Dermis blood vessel endothelial cell (primary cell): ENCODE measurements at places on chromosomes 7 and 10. TPM values are rescaled to one million over a fixed set of nuclear protein-coding genes. Genes with fewer than 3 reads are reported as not detected.

DNA sequence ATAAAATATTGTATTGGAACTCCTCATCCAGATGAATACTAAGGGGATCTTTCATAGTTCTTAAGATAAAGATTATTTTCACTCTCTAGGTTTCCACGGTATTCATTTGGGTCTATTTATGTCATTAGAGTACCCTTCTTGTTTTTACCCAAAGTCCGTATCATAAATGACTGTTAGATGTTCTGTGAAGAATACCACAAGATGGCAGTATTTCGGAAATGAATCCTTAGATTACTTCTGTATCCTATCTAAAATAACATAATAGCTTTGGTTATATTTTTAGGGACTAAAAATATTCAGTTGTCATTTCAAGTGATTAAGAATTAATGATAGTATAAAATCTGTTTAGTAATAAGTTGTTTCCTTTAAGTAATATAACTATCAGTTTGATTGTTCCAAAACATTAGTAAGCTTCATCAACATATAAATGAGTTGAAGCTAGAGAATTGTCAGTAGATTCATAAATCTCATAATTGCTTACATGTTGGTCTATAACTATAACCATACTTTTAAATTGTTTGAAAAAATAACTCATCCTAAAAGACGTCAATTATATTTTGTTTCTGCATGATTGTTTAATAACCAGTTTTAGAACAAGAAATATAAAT lies 337.5 kb upstream of the KCND2 start:
- peak; percentile 41 for DNase-seq

DNA sequence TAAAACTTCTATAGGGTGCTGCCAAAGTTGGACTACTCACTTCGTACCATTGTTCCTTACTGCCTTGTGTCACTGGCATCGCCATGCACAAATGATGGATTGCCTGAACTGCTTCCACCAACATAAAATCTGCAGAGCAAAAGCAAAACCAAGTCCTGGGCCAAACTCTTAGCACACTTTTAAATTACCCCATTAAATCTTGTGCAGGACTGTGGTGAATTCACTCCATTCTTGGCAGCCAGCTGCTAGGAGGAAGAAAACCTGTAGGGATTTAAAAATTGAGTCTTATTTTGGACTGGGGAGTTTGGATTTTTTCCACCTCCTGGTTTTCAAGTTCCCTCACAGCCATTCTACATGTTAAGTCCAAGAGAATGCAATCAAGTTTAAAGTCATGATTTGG lies 646.9 kb downstream of the SORCS3 start:
- DNase-seq: no peak

Gene CDK6
- total RNA-seq: 44.6 and 48.2 TPM in 2 replicates

GRCh38 chr10:122051609-122052385 lies 62.8 kb downstream of the TACC2 start:
- peak; percentile 87 for DNase-seq

- no peak for DNase-seq
Measured at GRCh38 chr7:131370523-131370968, 42.9 kb downstream of the MKLN1 start.

GRCh38 chr7:11750191-11750590 lies 81.8 kb downstream of the THSD7A start:
- DNase-seq: no peak

GRCh38 chr7:80500325-80500724 lies 11.5 kb downstream of the GNAT3 start:
- peak; percentile 28 for DNase-seq

DNA sequence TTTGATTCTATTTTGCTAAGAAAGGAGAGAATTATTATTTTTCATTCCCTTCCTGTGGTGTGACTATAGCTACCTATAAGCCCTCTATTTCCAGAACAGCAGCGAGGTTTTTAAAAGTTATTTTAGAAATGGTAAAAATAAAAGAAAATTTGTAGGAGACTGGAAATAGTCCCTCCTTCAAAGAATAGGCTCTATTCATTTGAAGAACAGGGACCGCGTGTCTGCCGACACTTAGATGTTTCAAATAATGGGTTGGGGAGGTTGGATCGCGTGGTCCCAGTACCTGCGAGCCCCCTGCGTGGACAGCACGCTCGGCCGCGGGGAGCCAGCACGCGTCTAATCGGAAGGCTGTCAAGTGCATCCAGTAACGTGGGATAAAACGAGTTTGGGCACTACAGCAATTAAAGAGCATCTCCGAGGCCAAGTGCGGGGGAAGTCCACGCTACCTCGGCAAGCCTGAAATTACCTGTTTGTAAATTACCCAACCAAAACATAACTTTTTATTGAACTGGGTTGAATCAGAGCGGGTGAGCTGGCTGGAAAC lies 1.0 kb downstream of the CACNA2D1 start:
- DNase-seq: no peak

Gene CADPS2
- 69.4 and 83.7 TPM in 2 replicates for total RNA-seq

GRCh38 chr7:82755705-82756551 lies 312.4 kb upstream of the CACNA2D1 start:
- no peak for DNase-seq

Gene RSU1
- 63.3 and 83.7 TPM in 2 replicates for total RNA-seq

Gene TRPV5
- not detected in 2 replicates for total RNA-seq

Gene ITPRID1
- not detected in 2 replicates for total RNA-seq

DNA sequence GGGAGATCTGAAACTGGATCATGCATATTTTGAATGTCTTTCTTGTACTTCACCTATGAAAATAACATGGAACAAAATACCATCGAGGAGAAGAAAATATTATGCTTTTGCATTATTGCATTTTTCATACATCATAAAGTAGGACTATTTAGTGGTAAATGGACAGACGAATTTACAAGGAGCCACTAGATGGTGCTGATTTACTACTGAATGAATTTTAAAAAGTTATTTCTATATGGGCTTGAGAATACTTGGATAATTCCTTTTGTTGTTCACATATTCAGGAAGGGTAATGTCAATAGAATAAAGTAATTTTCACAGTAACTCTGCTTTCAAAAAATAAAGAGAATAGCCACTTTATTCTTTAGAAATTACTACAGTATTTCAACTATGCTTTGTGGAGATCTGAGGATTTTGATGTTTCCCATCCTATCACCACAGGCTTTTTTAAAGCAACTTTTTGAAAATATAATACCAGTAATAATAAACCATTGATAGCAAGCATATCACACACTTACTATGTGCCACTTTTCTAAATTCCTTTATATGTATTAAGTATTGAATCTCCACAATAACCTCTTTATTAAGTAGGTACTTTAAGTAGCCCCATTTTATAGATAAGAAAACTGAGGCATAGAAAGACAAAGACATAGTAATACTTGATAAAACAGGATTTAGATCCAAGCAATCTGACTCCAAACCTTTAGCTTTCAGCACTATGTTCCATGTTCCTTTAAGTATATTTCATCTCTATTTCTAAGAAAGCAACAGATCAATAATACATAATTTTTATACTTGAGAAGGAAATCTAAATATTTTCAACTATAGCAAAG lies 38.6 kb downstream of the NEBL start:
- DNase-seq: peak; percentile 68
